ENCODE measurements at places on chromosomes 13 and 19.

GRCh38 chr13:30045916-30046704 lies 195.7 kb upstream of the UBL3 start:
- DNase-seq, result no peak

GRCh38 chr13:31020996-31021395 lies 88.5 kb downstream of the TEX26 start:
- DNase-seq, result no peak

DNA sequence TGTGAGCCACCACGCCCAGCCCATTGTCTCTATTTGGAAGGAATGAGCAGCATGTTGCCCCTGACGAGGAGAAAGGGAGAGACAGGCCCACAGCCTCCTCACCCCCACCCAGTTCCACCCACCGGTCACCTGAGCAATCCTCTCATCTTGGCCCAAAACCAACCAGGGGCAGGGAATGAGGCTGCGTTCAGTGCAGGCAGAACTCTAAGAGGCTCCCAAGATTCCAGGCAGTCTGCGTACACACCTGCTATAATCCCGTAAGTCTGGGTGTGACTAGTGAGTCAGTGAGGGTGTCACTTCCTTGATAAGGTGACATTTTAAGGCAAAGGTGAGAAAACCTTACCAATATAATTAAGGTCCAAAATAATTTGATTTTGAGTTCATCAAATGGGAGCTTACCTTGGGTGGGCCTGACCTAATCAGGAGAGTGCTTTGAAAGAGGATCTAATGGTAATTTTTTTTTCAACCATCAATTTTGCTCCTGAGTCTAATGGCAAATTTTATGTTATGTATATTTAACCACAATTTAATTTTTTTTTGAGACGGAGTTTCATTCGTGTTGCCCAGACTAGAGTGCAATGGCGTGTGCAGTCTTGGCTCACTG lies 26.9 kb upstream of the KLF2 start:
- DNase-seq, result no peak

DNA sequence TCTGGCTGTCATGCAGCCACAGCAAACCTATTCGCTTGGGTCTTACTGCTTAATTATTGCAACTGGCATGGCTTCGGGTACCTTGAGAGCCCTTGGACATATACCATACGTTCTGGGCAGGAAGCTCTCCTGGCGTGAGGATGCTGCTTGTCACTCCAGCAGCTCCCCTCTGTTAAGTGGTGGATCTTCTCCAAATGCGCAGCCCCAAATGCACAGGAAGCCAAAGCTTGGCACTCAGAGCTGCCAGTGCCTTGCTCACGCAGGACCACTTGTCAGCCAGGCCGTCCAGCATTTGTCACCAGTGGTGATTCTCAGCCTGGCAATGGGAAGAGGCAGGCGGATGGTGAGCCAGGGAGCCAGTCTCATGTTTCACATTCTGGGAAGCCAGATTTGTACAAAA lies 158.6 kb downstream of the KATNAL1 start:
- no peak for DNase-seq

GRCh38 chr19:17473041-17473440 lies 2.7 kb downstream of the SLC27A1 start:
- DNase-seq, result no peak

- no peak for DNase-seq
Observed at GRCh38 chr13:64007339-64007738, 2591.7 kb upstream of the PCDH20 start.

DNA sequence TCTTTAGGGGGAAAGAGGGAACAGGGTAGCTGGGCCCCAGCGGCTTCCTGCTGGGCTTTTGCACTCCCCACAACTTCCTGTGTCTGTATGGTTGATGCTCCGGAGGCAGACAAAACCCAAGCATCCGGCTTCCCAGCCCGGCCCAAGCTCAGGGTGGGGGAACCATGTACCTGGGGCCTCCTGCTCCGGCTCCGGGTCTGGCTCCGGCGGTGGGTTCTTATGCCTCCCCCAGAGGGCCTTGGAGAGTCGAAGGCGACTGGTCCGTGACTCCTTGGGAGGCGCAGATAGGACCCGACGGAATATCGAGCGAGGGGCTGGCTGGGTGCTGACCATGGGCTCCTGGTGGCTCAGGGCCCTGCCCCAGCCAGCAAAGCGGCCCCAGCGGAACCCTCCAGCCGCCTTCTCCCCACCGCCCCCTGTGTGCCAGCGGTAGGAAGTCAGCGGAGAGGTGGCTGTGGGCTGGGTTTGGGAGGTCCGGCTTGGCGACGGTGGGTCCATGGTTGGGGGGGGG lies 428 bp downstream of the RASAL3 start:
- DNase-seq, result no peak

DNA sequence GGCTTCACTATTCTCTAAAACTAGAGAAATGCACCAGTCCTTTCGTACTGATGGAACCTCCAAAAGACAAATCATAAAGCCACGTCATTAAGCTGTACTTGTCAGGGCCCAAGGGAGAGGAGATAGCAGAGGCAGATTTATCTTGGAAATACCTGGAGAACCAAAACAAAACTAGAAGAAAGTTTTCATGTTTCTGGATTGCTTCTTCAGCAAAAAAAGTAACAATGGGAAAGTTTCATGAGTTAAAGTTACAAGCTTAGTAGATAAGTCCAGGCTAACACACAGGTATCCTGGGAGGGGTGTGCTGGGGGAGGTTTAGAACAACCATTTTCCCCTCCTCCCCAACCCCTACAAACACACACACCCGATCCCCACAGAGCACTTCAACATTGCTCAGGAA lies 21.6 kb downstream of the RANBP3 start:
- no peak for DNase-seq

GRCh38 chr19:39631178-39631577 lies 24.5 kb upstream of the LGALS16 start:
- DNase-seq, result no peak

DNA sequence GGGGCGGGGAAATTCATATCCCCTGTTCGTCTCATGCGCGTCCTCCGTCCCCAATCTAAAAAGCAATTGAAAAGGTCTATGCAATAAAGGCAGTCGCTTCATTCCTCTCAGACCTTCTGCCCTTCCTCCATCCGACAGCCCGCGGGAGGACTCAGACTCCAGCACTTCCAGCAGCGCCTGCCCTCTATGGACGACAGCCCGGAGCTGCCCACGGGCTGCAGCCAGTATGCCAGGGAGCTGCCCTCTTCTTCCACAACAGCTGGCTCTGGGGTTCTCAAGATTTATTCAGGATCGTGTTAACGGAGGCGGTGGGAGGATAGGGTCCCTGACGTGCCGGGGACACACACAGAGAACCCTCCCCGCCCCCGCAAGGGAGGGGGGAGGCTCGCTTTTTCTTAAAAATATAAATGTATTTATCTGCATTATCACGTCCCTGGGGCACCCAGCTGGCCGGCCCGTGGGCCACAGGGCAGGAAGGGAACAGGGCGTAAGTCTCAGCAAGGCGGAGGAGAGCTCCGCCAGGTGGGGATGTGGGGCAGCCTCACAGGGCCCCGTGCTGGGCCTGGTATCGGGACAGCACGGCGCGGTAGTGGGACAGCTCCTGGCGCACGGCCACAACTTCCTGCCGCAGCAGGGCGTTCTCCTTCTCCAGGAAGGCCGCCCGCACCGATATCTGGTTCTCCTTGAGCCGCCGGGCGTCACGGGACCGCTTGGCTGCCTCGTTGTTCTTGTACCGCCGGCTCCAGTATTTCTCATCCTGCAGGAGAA lies 6.7 kb downstream of the DBP start:
- DNase-seq, result no peak

DNA sequence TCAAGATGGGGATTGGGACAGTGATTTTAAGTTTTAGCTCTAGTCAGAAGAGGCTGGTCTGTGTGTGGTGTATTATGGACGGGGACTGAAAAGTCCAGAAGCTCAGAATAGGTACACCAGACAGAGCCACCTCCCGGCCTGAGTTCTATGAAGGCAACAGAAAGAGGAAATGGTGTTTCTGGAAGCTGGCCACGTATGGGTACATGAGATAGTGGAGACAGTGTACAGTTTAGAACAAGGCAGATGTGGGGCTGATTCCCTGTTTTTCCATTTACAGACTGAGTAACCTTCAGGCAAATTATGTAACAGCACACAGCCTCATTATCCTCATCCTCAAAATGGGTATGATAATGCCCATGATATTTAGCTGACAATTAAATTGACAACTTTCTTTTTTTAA lies 1.3 kb downstream of the ZNF175 start:
- no peak for DNase-seq

- DNase-seq, result no peak
Observed at GRCh38 chr19:688214-688613, 7.0 kb downstream of the PRSS57 start.

DNA sequence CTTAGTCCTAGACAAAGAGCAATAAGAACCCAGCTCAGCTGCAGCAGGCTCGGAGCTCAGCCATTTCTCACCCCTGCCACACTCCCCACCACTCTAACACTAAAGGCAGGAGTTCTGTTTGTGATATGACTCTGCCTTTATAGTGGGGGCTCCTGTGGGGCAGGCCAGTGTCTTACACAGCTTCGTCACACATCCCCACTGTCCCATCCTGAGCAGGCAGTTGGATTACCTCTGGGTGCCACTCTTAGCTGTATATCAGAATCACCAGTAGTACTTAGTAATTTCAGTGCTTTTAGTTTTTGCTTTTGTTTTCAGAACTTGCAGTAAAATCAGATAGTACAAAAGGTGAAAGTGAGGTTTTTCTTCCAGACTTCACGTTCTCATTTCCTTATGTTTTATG lies 16.8 kb downstream of the SAMD4B start:
- no peak for DNase-seq

DNA sequence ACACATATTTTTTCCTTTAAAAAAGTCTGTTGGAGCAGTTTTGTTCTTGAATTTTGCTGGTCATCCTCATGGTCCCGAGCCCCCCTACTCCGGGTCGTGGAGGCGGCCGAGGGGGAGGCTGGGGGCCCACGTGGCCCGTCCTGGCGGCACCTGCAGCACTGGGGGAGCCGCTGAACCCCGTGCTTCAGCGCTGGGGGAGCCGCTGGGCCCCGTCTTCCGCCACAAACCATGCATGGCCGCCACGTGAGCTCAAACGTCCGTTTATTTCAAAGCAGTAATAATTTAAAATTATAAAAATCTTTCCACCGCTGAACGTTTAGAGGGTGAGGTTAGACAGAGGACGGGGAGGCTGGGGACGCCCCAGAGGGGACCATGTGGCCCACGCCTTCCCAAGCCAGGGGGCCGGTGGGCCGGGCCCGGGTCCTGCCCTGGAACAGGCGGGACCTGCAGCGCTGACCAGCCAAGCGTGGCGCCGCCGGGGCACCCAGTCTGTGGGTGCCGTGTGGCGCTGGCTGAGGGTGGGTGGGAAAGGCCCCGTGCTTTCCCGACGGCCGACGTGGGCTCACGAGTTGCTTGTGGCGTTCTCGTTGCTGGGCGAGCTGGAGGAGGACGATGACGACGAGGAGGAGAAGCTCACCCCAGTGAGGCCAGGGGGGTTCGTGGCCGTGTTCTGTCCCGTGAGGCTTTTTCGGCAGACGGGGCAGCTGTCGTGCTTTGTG lies 8.0 kb downstream of the FGF22 start:
- no peak for DNase-seq

DNA sequence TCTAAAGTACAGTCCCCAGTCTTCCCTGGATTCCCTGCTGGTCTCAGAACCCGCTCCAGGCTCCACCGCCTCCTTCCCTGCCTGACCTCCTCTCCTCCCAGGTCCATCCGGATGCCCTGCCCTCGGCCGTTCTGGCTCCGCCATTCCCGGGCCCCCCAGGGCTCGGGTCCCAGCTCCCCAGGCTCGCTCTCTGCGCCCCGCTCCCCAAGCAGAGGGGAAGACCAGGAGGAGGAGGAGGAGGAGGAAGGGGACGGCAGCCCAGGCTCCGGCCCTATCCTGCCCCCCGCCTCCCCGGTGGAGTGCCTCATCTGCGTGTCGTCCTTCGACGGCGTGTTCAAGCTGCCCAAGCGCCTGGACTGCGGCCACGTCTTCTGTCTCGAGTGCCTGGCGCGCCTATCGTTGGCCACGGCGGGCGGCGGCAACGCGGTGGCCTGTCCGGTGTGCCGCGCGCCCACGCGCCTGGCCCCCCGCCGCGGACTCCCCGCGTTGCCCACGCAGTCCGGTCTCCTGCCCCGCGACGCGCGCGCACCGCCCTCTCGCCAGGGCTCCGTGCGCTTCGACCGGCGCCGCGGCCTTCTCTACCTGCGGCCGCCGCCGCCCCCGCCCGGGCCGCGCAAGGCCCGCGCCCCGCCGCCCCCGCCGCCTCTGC lies 647 bp downstream of the RNF225 start:
- DNase-seq, result no peak

GRCh38 chr13:33763021-33763420 lies 54.9 kb upstream of the RFC3 start:
- no peak for DNase-seq

- DNase-seq, result no peak
Observed at GRCh38 chr13:71610876-71611275, 256.1 kb downstream of the DACH1 start.

DNA sequence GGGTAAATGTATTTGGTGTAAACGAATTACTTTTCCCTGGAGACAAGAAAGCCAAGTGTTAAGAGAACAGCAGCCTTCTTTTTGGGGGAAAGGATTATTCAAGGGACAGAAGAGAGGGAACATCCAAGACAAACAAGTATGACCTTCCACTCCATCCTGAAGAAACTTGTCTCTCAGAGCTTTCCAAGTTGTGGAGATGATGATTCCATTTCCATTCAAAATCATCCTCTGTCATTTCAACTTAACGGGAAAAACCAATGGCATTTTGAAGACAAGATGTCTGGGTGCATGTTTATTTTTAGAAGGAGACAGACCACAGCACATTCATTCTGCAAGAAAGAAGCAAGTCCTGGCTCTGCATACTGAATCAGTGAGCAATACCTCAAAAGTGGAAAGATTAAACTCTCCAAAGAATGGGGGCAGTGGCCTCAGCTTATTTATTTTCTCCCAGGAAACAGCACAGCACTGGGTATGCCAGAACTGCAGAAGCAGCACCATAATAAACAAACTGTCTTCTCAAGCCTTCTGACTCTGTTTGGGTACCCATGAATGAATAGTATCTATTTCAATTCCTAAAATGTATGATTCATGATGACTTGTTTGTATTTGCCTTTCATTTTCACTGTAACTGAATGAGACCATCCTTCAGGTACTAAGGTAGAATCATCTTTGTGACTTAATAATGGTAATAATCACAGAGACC lies 541.0 kb downstream of the RFC3 start:
- peak; percentile 56 for DNase-seq

GRCh38 chr13:20366056-20366455 lies 133.9 kb upstream of the GJB6 start:
- DNase-seq, result no peak

GRCh38 chr19:10118960-10119359 lies 739 bp downstream of the EIF3G start:
- DNase-seq, result no peak

- DNase-seq, result peak; percentile 78
Observed at GRCh38 chr13:51619614-51620013, 35.4 kb downstream of the WDFY2 start.

GRCh38 chr19:4144666-4145249 lies 8.7 kb upstream of the CREB3L3 start:
- peak; percentile 67 for DNase-seq

DNA sequence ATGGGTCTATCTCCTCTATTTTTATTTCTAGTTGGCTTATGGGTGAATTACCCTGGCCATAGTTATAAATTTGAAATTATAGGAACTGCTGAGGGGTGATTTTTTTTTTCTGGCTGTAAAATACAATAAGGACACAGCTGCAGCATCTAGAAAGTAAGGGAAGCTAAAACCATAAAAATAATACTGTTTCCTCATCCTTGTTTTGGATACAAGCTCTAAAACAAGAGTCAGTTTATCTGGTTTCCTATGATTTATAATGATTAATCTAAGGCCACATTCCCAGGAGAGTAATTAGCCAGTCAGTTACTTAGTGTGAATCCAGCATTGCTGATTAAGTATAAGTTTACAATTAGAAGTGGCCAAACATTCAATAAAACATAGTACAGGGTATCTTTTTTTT lies 219.1 kb upstream of the NBEA start:
- no peak for DNase-seq

GRCh38 chr19:46946611-46947238 lies 72.9 kb upstream of the NPAS1 start:
- no peak for DNase-seq

All from stromal cell of bone marrow (primary cell).